ENCODE measurements at places on chromosomes 1 and 21.

- DNase-seq, result no peak
Observed at GRCh38 chr21:14010729-14011128, 200.0 kb downstream of the LIPI start.

DNA sequence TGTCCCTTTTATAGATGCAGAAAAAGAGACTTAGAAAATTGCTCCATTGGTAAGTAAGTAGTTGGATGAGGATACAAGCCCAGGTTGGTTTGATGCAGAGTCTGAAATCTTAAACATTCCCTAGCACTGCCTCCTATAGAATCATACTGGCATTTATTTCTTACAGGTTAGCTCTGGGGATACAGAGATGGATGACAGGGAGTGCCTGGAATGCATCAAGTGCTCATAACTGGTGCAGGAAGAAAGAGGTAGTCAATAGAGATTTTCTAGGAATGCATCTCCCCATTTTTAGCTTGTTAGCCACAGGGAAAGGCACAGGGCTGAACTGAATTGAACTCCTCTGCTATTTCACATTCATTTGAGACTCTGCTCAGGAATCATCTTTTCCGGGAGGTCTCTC lies 269.0 kb upstream of the USP24 start:
- DNase-seq, result no peak

DNA sequence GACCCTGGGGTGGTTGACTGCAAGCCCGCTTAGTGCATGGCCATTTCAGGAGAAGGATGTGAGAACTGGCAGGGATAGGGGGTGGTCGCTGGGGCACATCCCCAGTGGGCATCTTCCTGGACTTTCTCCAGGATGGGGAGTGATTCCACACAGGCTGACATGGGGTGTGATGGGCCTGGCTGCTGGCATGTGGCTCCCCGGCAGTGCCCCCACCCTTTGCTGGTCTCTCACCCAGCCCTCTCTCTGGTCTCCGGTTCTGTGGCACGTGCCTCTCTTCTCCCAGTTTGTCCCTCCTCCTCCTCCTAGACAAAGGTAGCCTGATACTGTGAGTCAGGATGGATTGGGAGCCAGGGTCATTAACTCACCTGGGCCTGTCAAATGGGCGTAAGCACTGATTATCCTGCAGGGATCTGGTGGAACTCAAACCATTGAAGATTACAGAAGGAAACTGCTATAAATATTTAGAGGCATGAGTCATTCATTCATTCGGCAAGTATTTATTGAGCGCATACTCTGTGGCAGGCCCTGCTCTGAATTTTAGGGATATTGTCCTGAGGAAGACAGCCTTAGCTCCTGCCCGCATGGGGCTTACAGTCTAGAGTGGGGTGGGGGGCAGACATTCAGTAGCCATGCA lies 23.6 kb upstream of the EPS8L3 start:
- DNase-seq, result no peak

GRCh38 chr1:75542818-75543570 lies 67.9 kb downstream of the SLC44A5 start:
- no peak for DNase-seq

- no peak for DNase-seq
Observed at GRCh38 chr1:99601208-99601607, 44.7 kb upstream of the PALMD start.

GRCh38 chr21:37202221-37203110 lies 64.7 kb downstream of the VPS26C start:
- DNase-seq, result no peak

GRCh38 chr1:214473387-214473786 lies 78.0 kb downstream of the PTPN14 start:
- DNase-seq, result peak; percentile 78

- DNase-seq, result no peak
Observed at GRCh38 chr1:20903437-20903836, 116.3 kb upstream of the HP1BP3 start.

- DNase-seq, result no peak
Observed at GRCh38 chr1:82517586-82517985, 716.9 kb downstream of the ADGRL2 start.

DNA sequence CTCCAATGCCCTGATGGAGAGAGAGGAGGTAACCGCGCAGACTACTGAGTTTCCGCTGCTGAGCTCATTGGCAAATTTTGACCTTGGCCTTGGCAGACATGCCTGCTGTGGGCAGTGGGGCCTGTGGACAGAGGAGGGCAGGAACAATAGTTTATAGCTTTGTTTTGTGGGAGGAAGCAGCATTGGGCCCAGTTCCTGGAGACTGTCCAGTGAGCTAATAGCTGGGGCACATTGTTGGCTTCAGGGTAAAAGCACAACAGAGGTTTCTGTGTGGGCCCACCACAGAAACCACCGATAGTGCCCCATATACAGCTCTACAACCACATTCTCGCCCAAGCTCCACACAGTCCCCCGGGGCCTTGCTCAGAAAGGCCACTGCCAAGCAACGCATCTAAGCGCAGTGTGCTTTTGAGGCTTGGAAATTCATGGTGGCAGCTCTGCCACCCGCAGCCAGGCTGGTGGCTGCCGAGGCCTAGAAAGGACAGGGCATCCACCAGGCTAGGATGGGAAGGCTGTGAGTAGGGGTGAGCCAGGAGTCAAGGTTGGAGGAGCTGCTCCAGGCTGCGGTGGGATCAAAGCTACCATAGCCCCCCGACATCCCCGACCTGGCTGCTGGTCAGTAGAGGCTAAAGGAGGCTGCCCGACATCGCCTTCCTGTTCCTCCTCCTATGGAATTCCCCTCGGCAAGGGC lies 43.2 kb downstream of the NEK2 start:
- DNase-seq, result no peak

- DNase-seq, result no peak
Observed at GRCh38 chr1:13820456-13820855, 120.5 kb downstream of the PRDM2 start.

- DNase-seq, result peak; percentile 88
Observed at GRCh38 chr1:16175610-16176553, 20.0 kb upstream of the EPHA2 start.

DNA sequence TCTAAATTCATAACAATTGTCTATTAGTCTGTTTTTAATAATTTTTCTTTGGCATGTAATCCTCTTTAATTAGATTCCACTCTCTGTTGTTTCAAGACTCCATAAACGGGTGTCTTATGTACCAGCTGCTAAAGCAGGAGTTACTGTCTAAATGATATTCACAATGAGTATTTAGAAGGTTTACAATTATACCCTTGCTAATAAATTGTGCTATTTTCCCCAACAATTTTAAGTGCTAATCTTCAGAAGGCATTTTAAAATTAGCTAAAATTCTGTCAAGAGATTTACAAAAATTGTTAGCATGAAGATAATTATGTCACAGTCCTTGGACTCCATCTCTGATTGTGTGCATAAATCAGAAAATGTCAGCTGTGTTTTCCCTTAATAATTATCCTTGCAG lies 83.7 kb downstream of the DPYD start:
- no peak for DNase-seq

DNA sequence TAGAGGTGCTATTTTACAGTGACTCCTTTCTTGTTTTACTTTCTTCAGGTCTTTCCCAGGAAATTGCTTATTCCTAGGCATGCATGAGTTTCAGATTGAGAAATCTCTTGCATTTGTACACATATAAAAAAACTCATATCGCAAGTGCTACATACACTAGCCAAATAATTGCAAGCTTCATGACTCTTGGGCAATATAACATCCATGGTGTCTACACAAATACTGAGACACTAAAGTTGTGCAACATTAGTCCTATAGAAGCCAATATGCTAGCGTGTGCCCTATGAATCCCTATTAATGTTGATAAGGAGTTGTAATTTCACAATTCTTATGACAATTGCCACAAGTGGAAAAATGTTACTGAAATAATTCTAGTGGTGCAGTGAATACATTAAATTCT lies 591.0 kb downstream of the ADGRL2 start:
- no peak for DNase-seq

DNA sequence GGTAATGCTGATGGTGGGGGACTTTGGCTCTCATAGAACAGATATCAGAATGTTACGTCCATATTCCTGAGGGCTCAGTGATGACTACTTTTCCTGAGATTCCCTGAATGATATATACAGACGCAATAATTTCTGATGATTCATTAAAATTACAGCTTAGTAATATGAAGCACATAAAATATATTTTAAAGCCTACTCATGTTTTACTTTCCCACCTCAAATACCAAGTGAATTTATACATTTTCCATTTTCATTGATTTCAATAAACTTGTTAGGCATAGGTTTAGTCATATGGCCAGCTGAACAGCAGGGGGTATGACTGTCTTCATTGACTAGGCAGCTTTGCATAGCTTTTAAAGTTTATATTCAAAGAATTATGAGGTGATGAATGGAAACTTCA lies 26.2 kb upstream of the PDC start:
- no peak for DNase-seq

GRCh38 chr1:116528329-116529083 lies 42.3 kb downstream of the CD58 start:
- no peak for DNase-seq

DNA sequence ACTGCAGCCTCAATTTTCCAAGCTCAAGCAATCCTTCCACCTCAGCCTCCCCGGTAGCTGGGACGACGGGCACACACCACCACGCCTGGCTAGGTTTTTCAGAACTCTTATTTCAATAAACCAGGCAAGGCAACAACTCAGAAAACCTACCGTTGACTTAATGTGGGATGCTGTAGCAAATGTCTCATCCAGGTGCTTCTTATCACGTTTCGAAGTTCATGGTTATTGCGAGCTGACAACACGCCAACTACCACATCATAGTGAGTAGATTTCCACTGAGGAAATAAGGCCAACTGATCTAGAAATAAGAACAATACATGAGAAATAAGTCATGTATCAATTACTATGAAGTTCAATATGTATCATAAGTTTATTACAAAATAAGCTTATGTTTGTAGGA lies 9.7 kb downstream of the B3GALNT2 start:
- no peak for DNase-seq

- no peak for DNase-seq
Observed at GRCh38 chr1:175548774-175549173, 194.6 kb downstream of the TNR start.

- DNase-seq, result no peak
Observed at GRCh38 chr1:230135726-230136125, 68.7 kb downstream of the GALNT2 start.

GRCh38 chr1:189185097-189185496 lies 1292.6 kb downstream of the BRINP3 start:
- DNase-seq, result no peak

DNA sequence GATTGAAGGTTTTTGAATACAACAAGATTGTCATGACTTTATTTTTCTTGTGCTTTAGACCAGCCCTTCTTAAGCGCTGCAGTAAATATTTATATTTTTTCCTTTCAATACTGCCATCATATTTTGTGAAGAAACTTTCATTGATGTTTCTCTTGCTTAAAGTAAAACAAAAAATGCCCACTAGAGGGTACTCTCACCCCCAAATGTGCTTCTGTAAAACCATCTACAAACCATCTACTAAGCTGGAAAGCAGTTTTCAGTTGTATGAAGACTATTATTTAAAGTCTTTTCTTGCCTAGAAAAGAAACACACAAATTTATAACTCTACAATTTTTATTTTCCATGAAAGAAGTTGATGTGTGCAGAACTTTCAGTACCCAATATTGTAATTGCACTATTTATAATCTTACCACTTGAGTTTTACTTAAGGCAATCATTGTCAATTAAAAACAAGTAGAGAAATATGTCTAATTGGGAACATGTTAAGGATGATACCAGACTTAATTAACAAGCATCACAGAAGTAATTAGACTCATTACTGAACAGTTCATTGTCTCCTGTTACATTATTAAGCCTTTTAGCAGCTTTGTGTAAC lies 10.7 kb downstream of the LEPR start:
- DNase-seq, result peak; percentile 49

DNA sequence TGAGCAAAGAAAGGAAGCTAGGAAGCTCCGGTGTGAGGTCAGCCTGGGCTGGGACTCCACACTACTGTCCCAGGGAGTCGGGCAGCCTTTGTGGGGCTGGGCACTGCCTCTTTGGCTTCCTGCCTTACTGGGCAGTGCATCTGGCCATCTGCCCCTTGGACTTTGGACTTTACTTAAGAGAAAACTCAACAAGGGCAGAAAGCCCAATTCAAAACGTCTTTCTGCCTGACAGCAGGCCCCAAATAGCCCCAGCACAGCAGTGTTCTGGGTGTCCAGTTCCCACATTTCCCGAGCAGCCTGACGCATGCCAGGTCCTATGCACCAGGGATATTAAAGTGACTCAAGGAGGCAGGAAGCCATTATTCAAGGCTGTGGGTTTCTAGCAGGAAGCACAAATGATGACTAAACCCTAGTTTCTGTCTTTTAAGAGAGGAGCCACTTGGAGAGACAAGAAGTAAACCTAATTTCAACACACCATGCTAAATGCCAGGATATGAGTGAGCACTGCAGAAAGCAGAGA lies 37.9 kb upstream of the EDEM3 start:
- peak; percentile 73 for DNase-seq

GRCh38 chr1:29648026-29648425 lies 411.7 kb downstream of the PTPRU start:
- no peak for DNase-seq

GRCh38 chr1:30140566-30140965 lies 582.8 kb downstream of the MATN1 start:
- no peak for DNase-seq

DNA sequence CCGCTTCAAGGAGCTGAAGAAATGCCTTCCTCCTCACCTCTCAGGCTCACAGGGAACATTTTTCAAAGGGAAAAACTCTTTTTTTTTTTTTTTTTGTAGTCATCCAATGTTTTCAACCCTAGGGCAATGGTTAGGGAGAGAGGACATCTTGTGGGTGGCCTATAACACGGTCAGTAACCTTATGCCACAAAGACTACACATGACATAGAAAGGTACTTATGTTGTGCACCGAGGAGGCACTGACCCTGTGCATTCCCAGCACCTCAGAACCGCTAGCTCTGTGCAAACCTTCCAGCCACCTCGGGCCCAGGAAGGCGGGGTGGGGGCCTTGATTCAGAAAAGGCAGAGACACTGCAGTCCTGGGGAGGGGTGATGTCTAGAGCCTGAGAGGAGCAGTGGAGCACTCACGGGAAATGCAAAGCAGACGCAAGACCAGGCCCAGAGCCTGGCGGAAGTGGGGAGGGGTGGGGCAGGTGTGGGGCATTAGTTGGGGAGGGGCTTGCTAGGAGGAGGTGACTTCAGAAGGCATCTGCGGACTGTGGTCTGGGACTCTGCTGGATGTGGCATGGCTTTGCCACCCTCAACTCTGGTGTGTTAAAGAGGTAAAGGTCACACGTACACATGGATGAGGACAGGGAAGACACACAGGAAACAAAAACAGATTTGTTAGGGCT lies 68.6 kb downstream of the MDM4 start:
- no peak for DNase-seq

DNA sequence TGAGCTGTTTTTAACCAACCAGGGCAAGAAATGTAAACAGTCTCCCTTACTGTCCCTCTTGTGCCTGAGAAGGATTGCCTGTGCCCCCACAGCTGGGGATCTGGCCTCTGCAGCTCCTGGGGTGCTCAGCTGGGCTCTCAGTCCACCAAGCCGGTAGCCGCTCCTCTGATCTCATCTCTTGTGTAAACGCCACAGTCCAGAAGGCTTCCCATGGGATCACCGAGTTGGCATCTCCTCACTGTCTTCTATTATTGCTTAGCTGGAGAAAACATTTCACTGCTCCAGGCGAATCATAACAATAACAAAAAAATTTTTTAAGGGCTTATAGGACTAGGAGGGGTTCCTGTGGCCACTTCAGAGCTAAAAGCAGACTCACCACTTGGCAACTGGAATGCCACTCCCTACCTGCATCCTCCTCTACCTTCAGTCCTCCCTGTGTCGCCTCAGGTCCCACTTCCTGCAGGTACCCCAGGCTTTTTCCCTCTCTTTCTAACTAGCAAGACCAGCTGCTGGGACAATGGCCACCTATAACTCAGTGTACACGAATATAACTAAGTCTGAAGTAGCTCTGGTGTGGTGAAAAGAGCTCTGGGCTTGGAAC lies 75.8 kb downstream of the ATP1A1 start:
- DNase-seq, result peak; percentile 9

GRCh38 chr1:227411066-227411465 lies 92.8 kb upstream of the CDC42BPA start:
- no peak for DNase-seq
